ENCODE measurements at places on chromosomes 5 and 9.

- no peak for DNase-seq
These were observed 367.0 kb upstream of the DAP start for GRCh38 chr5:11128021-11128420.

DNA sequence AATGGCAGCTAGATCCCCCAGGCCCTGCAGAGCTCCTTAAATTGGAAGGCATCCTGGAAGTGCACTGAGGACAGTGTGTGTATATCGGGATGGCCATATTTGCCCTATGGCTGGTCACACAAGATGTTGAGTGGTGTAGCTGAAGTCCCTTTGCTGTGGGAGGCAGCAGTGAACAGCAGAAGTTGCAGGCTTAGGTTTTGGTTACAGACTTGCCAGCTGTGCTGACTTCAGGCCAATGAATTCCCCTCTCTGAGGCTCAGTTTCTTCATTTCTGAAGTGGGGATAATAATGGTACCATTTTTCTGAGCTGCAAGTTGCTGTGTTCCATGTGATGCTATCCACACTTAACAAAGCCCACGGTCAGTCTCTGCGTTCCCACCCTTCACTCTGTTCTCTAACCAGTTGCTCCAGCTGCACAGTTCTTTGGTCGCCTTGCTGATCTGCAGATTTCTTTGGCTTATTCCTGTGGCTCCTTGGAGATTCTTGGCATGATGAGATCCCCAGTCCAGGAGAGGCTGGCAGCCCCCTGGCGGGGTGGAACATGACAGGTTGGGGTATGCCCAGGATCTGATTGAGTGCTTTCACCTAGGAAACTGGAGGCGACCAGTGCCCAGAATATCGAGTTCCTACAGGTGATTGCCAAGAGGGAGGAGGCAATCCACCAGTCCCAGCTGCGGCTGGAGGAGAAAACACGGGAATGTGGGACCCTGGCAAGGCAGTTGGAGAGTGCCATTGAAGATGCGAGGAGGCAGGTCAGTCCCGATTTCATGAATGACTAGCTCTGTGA lies 6.5 kb upstream of the GLE1 start:
- no peak for DNase-seq

DNA sequence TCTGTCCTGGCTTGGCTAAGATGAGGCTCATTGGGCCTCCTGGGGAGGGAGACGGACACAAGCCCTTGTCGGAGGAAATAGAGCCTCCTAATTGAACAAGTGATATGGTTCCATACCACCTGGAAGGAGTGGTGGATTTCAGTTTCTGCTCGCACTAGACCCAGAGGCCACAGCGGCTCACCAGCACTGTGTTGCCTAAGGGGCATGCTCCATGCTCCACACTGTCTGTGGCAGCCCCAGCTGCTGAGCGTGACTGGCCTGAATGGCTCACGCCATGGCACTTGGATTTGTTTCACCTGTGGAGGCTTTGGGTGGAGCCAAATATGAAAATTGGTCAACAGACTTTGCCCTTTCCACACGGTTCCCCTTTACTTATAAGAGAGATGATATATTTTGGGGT lies 181.1 kb downstream of the HSPA4 start:
- DNase-seq = no peak

- DNase-seq = no peak
These were observed 7.8 kb downstream of the NEK6 start for GRCh38 chr9:124265551-124265950.

- peak; percentile 69 for DNase-seq
These were observed 22.9 kb upstream of the ASS1 start for GRCh38 chr9:130421802-130422276.

GRCh38 chr9:129073404-129073803 lies 7.5 kb upstream of the DOLPP1 start:
- no peak for DNase-seq

DNA sequence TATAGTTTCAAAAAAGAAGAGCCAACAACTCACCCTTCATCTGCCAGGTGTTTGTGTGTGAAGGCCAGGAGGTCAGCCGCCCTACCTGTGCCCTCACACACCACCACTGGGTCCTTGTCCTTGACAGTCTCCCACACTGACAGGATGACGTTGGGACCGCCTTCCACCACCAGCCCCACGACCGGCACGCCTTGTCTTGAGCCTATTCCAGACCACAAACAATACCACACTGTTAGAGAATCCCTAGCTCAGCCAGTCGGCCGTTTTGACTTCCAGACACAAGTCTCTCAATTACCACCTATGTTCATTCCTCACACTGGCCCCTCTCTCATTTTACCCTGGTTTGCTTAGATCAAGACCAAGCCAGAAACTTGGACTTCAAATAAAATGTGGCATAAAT lies 66.1 kb downstream of the TRPM6 start:
- no peak for DNase-seq

DNA sequence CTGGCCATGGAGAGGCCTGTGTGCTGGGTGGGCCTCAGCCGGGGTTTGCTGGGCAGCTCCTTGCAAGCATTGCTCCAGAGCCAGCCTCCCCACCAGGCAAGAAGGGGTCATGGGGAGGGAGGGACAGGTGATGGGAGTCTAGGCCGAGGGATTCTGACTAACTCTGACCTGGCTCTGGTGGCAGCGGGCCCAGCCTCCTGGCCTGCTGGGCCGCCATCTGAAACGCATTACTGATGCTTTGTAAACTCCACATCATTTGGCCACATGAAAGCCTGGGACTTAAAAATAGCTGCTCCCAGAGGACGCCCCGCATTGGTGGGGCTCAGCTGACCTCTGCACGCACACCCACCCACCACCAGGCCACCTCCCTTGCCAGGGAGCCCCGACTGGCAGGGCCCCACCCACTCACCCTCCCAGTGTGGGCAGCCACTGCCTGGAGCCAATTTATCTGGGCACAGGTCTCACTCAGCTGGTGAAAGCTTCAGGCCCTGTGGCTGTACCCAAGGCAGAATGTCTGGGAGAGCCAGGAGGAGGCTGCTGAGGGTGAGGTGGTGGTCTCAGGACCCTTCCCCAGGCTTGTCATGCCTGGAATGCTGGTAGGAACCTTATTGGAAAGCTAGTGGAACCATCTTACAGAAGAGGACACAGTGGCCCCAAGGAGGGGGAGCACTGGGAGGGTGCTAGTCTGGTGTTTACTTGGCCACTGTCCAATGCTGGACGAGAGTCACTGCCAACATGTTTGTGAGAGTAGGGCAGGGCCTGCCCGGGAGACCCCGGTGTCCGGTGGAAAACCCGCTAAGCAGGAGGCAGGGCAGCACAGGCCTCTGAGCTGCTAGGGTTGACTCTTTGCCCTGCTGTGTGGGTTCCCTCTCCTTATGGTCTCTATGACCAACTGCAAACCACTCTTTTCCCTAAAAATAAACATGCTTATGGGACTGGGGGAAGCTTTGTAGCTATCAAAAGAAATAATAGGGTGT lies 10.8 kb downstream of the TCF7 start:
- peak; percentile 95 for DNase-seq

DNA sequence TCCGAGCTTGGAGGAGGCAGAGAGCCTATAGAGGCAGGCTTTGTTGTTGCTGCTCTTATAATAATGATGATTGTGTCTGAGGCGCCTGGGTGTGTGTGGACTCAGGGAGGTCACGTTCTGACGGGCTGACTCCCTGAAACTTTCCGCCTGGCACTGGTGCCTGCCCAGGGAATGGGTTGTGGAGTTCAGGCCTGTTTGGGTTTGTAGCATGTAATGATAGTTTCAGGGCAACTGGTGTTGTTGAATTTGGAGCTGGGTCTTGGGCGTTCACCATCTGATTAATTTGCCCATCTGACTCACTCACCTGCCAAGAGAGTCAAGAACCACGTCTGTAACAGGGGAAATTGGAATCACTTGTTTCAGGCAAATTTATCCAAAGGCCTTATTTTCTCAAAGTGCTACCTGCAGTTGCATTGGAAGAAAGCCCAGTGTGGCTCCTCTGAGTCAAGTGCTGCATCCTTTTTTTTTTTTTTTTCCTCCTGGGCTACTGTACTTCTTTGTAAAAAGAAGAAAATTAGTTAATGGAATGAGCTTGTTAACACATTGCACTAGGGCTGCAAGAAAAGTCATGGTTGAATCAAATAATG lies 386.5 kb downstream of the GADD45G start:
- DNase-seq = no peak

GRCh38 chr9:87741326-87741725 lies 15.4 kb downstream of the CTSL start:
- DNase-seq = no peak

GRCh38 chr5:5883562-5883961 lies 461.1 kb downstream of the ICE1 start:
- DNase-seq = no peak

GRCh38 chr5:53039855-53040254 lies 50.7 kb downstream of the ITGA2 start:
- no peak for DNase-seq
